ENCODE measurements at places on chromosomes 7 and 10.

- DNase-seq, result no peak
These were observed 67.8 kb downstream of the TMEM26 start for GRCh38 chr10:61385231-61386001.

- no peak for DNase-seq
These were observed 66.7 kb upstream of the LEP start for GRCh38 chr7:128174386-128174785.

- DNase-seq, result no peak
These were observed 4.2 kb downstream of the TAS2R60 start for GRCh38 chr7:143447466-143447865.

DNA sequence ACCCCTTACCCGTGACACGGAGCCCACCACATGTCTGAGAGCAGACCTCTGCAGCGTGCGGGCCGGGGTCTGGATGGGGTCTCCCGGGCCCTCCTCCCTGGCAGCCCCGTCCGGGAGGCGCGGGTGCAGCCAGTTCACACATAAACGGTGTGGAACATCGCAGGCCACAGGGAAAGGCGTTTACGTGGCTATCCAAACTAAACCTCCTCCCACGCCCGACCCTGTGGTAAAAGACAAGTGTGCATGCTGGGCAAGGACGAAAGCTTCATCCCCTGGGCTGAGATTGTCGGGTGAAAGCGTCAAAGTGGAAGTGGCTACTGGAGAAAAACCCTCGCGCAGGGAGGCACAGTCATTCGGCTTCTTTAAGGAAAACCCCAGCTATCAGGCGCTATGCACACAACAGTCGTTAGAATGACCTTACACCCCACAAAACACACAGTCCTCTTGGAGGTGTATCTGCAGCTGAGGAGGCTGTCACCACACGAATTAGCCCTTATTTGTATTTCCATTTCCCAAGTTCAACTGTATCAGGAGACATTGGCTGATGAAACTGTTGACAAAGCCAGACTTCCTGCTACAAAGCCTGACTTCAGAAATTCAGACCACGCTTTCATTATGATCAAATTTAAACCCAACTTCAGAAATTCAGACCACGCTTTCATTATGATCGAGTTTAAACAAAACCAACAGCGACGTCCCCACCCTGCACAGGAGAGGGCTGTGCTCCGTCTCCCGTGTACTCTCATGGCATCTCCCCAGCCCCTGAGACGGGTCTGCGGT lies 15.3 kb downstream of the GPER1 start:
- no peak for DNase-seq
